Liver (tissue), 10 donors: ENCODE measurements at places on chromosomes 5 and 9.

GRCh38 chr9:90432951-90433350, 209.7 kb downstream of the DIRAS2 start:
- no peak for DNase-seq

DNA sequence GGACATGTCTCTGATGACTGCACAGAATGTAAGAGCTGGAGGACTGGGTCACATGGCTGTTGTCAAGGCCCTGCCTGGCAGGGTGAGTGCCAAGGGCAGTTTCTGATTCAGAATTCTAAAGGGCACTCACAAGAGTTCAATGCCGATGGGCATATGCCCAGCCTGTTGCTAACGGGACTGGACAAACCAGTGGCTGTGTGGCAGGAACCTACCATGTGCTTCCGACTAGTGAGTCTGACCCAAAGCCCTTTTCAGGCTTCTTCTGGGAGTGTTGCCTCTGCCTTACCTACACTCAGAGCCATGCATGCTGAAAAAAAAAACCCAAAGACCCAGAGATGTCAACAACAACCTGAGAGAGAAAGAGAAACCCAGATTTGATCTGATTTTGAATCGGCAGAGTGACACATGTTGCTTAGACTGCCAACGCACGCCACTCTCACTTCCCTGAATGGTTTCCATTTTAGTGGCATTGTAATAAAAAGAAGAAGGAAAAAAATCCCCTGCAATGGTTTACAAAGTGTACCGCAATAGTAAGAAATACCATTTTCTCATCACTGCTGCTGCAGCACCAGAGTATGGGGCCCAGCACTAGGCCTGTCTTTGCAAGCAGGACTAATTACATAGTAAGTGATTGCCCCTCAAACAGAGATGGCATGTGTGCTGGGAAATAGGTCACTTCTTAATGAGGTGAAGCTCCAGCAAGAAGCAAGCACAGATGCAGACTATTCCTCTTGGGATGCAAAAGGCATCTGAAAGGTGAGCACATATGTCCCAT, 194.3 kb downstream of the PALM2AKAP2 start:
- DNase-seq, result no peak

DNA sequence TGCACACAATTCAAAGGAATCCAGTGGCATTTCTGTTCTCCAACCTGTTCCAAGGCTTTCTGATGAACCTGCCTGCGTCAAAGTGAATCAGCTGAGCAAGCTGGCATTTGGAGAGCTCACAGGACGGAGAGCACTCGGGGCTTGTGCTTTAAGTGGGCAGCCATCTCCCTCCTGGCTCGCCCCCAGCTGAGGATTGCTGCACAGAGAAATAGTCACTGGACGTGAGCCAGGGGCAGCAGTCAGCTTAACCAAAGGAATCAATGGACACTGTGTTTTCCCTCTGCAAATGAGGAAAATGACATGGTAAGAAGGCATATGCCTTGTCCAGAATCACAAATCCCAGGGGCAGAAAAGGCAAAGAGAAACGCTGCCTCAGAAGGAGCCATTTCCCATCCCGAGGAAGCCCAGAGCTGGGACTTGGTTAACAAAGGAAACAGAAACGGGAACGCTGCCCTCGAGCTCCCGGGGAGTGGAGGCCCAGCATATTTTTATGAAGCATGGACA, 299.4 kb downstream of the ZSWIM6 start:
- no peak for DNase-seq

GRCh38 chr5:62920856-62921255, 342.2 kb downstream of the LRRC70 start:
- no peak for DNase-seq

DNA sequence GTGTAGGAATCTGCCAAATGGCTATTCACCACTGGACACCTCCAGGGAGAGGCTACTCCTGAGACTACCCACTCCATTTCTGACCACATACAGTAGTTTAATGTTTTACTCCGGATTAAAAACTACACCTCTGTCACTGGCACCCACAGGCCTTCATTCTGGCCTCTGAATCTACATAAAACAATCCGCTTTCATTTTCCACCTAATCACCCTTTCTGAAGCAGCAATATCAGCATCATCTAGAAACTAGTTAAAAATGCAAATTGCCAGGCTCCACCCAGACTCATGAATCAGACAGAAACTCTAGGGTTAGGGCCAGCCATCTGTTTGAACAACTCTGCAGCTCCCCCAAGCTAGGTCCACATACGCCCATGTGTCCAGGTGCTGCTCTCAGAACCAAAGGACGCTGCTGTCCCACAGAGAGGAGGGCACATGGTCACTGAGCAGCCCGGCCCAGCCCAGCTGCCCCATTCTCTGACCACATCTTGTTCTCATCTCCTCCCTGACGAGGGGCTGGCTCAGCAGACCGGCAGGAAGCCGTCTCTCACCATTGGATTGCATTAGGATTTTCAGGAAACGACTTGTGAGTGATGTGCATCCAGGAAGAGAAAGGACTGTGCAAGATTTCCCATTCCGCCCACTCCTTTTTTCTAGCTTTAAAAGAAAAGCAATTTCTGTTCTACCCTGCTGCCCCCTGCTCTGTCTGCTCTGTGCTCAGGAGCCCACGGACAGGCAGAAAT, 34.7 kb downstream of the ADAM19 start:
- DNase-seq, result no peak

GRCh38 chr5:132143148-132143547, 69.6 kb downstream of the CSF2 start:
- no peak for DNase-seq
